ENCODE measurements at places on chromosomes 5 and 9.
A peak's percentile ranks its signal among the peaks of the same experiment; 100 is the strongest.

DNA sequence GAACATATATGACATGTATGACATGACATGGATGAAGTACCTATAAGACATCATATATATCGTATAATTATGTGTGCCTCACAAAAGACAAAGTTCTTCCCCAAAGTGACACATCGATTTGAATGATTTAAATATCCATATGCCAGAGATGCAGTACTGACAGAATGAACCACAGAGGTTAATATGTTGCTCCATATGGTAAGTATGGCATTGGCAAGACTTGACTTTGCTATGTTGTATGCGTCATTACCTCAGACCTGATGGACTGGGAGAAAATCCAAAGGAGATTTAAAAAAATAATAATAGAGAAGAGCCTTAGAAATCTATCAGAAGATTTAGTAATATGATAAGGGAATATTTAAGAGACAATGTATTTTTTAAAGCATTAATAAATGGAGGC, 263.2 kb downstream of the PJA2 start:
- DNase-seq, result peak; percentile 15

DNA sequence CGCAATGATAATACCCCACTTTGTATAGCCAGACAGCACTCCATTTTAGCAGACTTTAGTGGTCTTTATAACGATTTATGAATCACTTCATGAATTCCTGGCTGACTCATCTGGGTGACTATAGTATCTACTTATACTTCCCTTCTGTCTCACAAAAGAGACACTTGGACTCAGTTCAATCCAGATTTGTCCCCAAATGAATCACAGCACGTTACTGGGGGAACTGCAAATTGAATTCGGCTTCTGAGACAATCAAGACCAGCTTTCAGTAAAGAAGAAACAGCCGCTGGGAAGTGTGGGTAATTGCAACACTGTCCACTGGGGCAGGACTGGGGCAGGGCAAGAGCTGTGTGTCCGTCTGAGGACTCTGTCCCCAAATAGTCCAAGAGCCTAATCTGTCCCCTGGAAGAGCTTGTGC, 337.3 kb upstream of the RFX3 start:
- peak; percentile 99 for DNase-seq

DNA sequence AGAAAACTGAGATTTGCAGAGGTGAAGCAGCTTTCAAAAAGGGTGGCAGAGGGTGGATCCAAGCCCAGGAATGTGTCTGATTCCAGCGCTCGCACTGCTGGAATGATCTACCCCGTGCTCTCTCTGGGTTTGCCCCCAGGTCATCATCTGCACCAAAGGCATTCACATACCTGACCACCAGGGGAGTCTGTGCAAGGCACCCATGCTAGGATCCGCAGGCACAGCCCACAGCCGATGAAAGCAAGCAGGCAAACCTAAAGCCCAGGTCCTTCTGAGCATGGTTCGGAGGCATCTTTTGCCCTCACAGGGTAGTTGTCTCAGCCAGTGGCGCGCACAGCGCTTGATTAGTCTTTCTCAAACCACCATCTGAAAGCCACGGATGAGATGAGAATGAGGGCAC, 56.6 kb downstream of the TEK start:
- DNase-seq, result no peak

DNA sequence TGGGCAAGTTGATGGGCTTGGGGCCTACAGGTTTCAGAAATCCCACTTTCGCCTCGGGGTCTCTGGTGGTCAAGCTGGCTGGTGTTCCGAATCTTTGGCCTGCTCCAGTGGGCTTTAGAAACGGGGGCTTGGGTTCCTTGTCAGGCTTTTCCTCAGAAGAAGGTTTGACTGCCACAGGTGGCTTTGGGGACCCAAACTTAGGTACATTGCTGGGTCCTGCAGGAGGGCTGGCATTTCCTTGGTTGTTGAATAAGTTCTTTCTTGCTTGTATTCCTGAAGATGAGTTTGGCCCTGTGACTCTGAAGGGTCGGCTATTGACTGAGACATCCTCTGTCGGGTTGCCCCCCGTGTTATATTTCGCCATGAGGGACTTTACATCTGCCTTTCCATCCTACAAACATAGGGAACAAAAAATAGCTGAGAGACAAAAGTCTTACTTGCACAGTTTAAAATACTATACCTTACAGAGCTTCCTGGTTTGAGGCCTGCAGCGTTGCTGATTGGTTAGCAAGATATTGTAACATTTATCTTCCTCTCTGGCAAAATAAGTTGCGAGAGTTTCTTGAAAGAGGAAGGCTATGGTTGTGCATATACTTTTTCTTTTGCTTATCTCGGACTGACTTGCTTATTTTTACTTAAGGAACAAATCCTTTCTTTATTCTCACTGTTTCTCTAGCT, 16.6 kb downstream of the FYB1 start:
- DNase-seq, result no peak

DNA sequence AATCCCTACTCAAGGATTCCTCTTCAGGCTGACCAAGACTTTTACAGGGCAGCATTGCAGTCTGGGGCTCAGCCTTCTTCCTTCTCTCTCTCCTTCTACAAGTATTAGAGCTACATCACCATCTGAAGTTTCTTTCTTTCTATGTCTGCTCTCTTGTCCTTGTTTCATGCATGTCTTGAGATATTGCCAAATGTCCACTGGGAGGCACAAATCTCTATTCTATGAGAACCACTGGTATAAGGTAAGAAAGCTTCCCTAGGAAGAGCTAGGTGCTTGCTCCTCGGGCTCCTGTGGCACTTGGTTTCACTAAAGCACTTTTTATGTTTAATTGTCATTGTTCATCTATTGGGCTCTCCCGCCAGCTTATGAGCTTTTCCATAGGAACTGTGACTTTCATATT, 289.2 kb upstream of the PCSK5 start:
- DNase-seq, result no peak

GRCh38 chr5:170629566-170630175, 125.9 kb downstream of the KCNIP1 start:
- DNase-seq, result no peak

Measured in fibroblast of skin of scalp (primary cell).